Dermis lymphatic vessel endothelial cell (primary cell): ENCODE measurements at places on chromosomes 16 and 17. TPM values are rescaled to one million over a fixed set of nuclear protein-coding genes. Genes with fewer than 3 reads are reported as not detected.

Gene IL17C
- total RNA-seq, result not detected in 2 replicates

Gene KRTAP1-3
- total RNA-seq, result not detected in 2 replicates

Gene SLFN14
- not detected in 2 replicates for total RNA-seq

Gene CDK5R1
- total RNA-seq, result 0.98 and 1.9 TPM in 2 replicates

Gene WNT9B
- not detected in 2 replicates for total RNA-seq

Gene CCL16
- 0.11 and 0.26 TPM in 2 replicates for total RNA-seq

Gene ADAMTS18
- 4.3 and 14.5 TPM in 2 replicates for total RNA-seq

Gene CSH2
- not detected in 2 replicates for total RNA-seq

Gene AKAP1
- 19.9 and 23.5 TPM in 2 replicates for total RNA-seq

Gene SRL
- 0.09 and 0.11 TPM in 2 replicates for total RNA-seq

Gene ODAD4
- 0.11 and 0.34 TPM in 2 replicates for total RNA-seq

Gene TERB1
- total RNA-seq, result under 0.01 and 0.09 TPM in 2 replicates

Gene PYDC1
- total RNA-seq, result not detected in 2 replicates

Gene HOXB8
- total RNA-seq, result 0.09 and 1.7 TPM in 2 replicates

Gene KRT222
- 0.22 and 0.60 TPM in 2 replicates for total RNA-seq

Gene CETP
- total RNA-seq, result 34.1 and 41.9 TPM in 2 replicates

Gene HS3ST3A1
- total RNA-seq, result 0.22 and 0.34 TPM in 2 replicates

Gene ZPBP2
- total RNA-seq, result not detected in 2 replicates

Gene NAE1
- 37.6 and 50.2 TPM in 2 replicates for total RNA-seq

Gene SDK2
- total RNA-seq, result not detected in 2 replicates

Gene CFAP119
- 0.54 and 1.1 TPM in 2 replicates for total RNA-seq

Gene CCL3
- total RNA-seq, result not detected in 2 replicates

Gene RNF112
- total RNA-seq, result 0.34 and 0.54 TPM in 2 replicates

Gene SLC35G6
- not detected in 2 replicates for total RNA-seq

Gene VMO1
- total RNA-seq, result 0.22 and 0.95 TPM in 2 replicates

Gene CLEC19A
- total RNA-seq, result under 0.01 TPM in 1 of 2 replicates, not detected in the other

Gene CORO1A
- 0.76 and 1.5 TPM in 2 replicates for total RNA-seq

Gene CBFA2T3
- under 0.01 TPM in 1 of 2 replicates, not detected in the other for total RNA-seq

Gene DCTN5
- 45.5 and 60.2 TPM in 2 replicates for total RNA-seq

Gene ZG16
- not detected in 2 replicates for total RNA-seq

Gene TNFRSF13B
- total RNA-seq, result not detected in 2 replicates

Gene AHSP
- not detected in 2 replicates for total RNA-seq

Gene E2F4
- 46.4 and 62.6 TPM in 2 replicates for total RNA-seq

Gene UMOD
- not detected in 2 replicates for total RNA-seq

Gene KRTAP9-4
- total RNA-seq, result not detected in 2 replicates

Gene ITGAD
- not detected in 2 replicates for total RNA-seq

Gene PHF12
- total RNA-seq, result 5.2 and 9.5 TPM in 2 replicates

Gene ADAD2
- not detected in 2 replicates for total RNA-seq

Gene GPRC5B
- total RNA-seq, result 37.6 and 55.0 TPM in 2 replicates

Gene KRT26
- not detected in 2 replicates for total RNA-seq

Gene ALDH3A1
- total RNA-seq, result 0.09 and 0.33 TPM in 2 replicates

Gene BPTF
- 26.1 and 38.8 TPM in 2 replicates for total RNA-seq

Gene MSRB1
- 8.4 and 11.8 TPM in 2 replicates for total RNA-seq

Gene KIF18B
- 0.33 and 0.34 TPM in 2 replicates for total RNA-seq

Gene TEDC2
- total RNA-seq, result 1.7 and 2.1 TPM in 2 replicates

Gene TBC1D3H
- total RNA-seq, result not detected in 2 replicates

Gene PNMT
- 1.2 and 1.6 TPM in 2 replicates for total RNA-seq

Gene HS3ST2
- 0.09 TPM in 1 of 2 replicates, not detected in the other for total RNA-seq

Gene TBX21
- total RNA-seq, result under 0.01 and 0.09 TPM in 2 replicates

Gene PLCG2
- total RNA-seq, result 16.5 and 17.2 TPM in 2 replicates

Gene RAB26
- 0.26 and 0.65 TPM in 2 replicates for total RNA-seq

Gene POLR2C
- 91.8 and 100 TPM in 2 replicates for total RNA-seq

Gene PRR15L
- total RNA-seq, result not detected in 2 replicates

Gene CLEC18C
- under 0.01 TPM in 1 of 2 replicates, not detected in the other for total RNA-seq

Gene MPP3
- total RNA-seq, result 0.95 and 1.2 TPM in 2 replicates

Gene KRT31
- not detected in 2 replicates for total RNA-seq

Gene CALB2
- not detected in 2 replicates for total RNA-seq
